CD4-positive, alpha-beta T cell treated with Interleukin-4 for 4 hours (primary cell): ENCODE measurements at places on chromosomes 6 and 20.
A peak's percentile ranks its signal among the peaks of the same experiment; 100 is the strongest.

GRCh38 chr6:38876475-38876874 lies 161.4 kb downstream of the DNAH8 start:
- peak; percentile 56 for DNase-seq

- DNase-seq = no peak
Measured at GRCh38 chr6:150830439-150831165, 34.9 kb upstream of the MTHFD1L start.

- DNase-seq = no peak
Measured at GRCh38 chr6:168371981-168372711, 52.6 kb upstream of the DACT2 start.

DNA sequence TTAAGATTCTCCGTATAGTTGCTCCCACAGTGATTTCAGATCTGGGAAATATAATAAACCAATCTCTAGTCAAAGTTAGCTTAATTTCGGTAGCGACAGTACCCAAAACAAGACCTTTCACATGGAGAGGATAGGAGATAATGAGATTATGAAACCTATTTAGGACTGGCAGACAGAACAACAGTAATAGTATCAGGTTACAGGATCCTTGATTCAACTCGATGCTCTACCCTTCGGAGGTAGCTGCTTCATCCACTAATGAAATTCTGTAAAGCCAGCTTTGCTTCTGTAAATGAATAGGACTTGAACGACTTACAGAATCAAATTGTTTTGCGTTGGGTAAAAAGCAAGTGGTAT lies 534 bp upstream of the AKIRIN2 start:
- DNase-seq = no peak

DNA sequence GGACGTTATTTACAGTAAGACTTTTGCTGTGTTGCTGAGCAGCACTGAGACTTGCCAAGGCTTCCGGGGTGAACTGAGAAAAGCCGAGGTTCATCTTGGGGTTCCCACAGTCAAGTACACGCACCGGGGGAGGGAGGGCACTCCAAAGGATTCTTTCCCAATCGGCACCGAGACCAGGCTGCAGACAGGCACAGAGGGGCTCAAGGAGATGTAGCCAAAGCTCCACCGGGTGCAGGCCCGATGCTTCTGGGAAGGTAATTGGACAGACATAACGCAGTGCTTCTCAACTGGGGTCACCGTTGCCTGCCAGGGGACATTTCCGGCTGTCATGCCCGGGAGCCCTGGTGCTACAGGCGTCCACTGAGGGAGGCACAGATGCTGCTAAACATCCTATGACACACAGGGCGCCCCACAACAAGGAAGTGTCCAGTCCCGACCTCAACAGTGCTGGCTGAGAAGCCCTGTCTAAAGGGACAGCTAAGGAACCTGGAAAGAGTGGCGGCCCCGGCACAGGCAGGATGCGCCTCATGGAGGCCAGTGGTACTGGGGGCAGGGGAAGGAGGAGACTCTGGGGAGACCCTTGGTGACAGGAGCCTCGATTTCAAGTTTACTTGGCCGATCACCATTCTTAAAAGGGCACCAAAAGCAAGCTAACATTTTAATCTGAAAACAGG lies 92.9 kb downstream of the RAMACL start:
- DNase-seq = no peak

GRCh38 chr6:142543606-142544005 lies 241.8 kb downstream of the ADGRG6 start:
- no peak for DNase-seq

GRCh38 chr6:163731215-163732013 lies 316.9 kb downstream of the QKI start:
- no peak for DNase-seq

GRCh38 chr20:1396264-1396663 lies 3.4 kb upstream of the FKBP1A start:
- DNase-seq = no peak

DNA sequence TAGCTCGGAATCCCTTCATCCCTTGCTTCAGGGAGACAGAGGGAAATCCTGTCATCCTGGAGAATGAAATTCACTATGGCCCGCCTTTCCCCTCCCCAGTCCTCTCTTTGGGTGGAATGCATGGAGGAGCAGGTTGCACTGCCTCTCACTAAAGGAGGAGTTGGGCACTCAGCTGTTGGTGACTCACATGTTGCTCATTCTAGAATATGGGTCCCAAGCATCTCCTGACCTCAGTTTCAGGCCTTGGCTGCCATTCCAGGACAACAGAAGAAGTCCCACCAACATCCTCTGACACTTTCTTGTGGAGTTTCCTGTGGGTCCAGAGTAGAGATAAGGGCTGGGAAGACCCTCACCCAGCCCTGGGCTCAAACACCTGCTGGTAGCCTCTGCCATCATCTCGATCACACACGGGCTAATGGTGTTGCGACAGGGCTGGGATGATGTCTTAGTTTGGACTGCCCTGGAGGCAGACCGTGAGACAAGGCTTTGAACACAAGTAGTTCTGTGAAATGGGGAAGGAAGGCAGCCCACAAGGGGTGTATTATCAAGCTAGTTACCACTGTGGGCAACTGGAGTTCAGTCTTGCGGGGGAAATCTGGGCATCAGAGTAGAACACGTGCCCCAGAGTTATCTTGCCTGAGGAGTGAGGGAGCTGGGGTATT lies 52.4 kb upstream of the RNF24 start:
- DNase-seq = no peak

- no peak for DNase-seq
Measured at GRCh38 chr20:41443691-41444090, 77.1 kb upstream of the EMILIN3 start.

DNA sequence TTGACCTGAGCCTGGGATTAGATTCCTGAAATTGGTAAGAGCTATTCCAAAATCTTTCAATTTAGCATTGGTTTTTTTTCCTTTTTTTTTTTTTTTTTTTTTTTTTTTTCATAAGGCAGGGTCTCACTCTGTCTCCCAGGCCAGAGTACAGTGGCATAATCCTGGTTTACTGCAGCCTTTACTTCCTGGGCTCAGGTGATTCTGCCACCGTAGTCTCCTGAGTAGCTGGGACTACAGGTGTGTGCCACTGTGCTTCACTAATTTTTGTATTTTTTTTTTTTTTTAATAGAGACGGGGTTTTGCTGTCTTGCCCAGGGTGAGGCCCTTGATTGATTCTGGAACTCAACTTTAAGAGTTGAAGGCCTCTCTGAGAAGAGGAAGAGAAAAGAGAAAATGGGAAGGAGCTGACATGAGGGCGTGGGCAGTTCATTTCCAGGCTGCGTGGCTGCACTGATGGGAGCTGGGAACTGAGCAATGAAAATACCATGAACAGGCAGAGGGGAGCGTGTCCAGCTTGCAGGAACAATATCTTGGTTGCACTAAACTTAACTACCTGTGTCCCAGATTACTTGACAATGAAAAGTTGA lies 24.6 kb downstream of the KDM1B start:
- no peak for DNase-seq

- DNase-seq = no peak
Measured at GRCh38 chr20:31972471-31973021, 4.6 kb downstream of the XKR7 start.

DNA sequence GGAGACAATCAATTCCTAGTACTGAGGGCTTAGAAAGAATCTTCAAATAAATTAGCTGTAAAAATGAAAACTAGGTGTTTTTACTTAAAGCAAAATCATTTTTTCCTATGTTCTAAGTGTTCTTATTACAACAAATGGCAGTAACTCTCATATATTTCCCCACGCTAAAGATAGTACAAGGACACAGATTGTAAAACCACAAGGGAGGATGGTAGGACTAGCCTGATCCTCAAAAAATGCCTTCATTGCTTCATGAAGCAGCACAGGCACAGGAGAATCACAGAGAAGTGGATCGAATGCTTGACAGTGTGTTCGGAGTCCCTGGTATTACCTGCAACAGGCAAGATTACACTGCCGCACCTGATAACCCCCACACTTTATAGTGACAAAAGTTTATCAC lies 58.5 kb downstream of the SAMD3 start:
- no peak for DNase-seq

- peak; percentile 78 for DNase-seq
Measured at GRCh38 chr6:90080876-90081481, 186.7 kb downstream of the GJA10 start.

DNA sequence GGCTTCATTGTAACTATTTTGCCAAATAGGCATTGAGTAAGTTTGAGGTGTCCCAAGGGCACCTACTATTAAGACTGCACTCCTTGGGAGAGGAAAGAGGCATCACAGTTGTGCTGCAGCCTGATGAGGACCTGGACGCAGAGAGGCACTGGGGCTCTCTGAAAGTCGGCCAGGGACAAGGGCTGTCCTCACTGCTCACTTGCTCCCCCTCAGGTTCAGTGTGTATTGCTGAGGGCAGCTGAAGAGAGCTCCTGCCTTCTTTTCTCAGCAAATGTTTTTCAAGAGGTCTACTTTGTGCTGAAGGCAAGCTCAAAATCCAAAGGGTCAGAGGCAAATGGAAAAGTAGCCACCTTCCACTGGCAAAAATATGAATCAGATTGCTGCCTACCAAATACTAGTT lies 331.8 kb downstream of the RIMS1 start:
- DNase-seq = no peak

DNA sequence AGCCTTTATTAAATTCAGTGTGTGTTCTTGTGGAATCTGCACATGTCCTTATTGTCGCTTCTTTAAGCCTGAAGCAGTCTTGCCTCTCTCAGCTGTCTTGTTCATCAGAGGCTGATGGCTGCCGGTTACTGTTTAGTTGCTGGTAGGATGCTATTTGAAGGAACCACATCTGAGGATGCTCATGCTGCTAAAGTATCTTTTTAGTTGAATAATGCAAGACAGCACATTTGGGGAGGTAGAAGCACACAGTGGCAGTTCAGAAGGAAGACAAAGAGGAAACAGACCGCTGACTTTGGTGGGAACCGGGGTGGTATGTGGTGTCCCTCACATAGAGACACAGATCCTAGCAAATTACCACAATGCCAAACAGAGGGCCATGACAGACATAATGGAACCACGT lies 144.2 kb upstream of the HDDC2 start:
- DNase-seq = no peak

- DNase-seq = no peak
Measured at GRCh38 chr20:60206259-60206658, 248.0 kb downstream of the CDH26 start.

GRCh38 chr20:15767999-15768741 lies 805.1 kb downstream of the KIF16B start:
- no peak for DNase-seq

- DNase-seq = no peak
Measured at GRCh38 chr20:52800734-52801627, 171.2 kb upstream of the TSHZ2 start.

DNA sequence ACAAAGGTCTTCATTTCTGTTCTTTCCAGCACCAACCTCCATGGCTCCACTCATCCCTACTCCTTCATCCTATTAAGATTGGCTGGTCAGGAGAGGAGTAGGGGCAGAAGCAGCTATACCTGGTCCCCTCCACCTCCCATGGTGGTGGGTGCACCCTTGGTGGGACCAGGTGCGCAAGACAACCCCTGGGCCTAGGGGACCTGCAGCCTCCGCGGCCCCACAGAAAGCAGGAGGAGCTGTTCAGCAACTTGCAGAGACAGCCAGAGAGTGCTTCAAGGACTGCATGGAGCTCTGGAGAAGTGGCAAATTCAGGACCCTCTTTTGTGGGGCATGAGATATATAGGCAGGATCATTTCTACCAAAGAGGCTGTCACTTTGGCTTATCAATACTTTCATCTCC lies 9.8 kb downstream of the ULBP2 start:
- DNase-seq = no peak

GRCh38 chr6:75489025-75489424 lies 4.6 kb downstream of the FILIP1 start:
- no peak for DNase-seq

DNA sequence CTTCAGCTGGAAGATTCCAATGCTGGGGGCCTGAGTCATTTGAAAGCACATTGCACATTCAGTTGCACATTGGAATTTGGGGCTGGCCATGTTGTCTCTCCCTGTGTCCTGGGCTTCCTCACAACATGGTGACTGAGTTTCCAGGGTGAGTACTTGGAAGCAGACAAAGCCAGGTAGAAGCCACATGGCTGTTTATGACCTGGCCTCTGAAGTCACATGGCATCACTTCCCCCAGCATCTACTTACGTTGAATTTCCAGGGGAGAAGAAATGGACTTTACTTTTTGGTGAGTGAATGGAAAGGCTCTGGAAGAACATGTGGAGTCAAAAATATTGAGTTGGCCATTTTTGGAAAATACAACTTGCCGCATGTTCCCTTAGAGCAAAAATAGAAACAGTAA lies 155.5 kb downstream of the LINC00237 start:
- no peak for DNase-seq
